ENCODE measurements at places on chromosomes 13 and 19.

DNA sequence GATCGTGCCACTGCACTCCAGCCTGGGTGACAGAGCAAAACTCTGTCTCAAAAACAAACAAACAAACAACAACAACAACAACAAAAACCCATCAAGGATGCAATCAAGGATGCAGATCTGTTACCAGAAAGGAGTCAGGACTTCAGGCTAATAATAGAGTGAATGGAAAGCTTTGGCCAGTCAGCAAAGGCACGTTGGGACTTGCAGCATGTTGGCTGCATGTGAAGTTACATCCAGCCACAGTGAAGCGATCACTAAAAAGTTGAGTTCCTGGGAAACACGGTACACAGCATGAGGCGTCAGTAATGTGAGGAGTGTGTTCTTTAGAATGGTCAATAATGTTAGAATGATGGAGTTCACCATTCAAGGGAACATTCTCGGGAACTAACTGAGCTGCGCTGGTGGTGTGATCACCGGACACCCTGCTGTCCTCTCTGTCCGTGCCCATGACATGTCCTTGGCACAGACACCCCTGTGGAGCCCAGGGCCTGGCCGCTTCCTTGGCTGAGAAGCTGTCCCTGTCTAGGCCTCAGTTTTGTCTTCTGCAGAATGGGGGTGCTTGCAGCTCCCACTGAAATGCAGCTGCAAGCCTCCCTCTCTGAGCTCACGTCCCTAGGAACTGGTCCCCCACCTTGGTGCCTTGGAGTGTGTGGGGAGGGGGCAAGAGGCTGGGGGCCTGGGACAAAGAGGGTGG, 2.3 kb upstream of the LGALS7B start:
- DNase-seq = no peak

DNA sequence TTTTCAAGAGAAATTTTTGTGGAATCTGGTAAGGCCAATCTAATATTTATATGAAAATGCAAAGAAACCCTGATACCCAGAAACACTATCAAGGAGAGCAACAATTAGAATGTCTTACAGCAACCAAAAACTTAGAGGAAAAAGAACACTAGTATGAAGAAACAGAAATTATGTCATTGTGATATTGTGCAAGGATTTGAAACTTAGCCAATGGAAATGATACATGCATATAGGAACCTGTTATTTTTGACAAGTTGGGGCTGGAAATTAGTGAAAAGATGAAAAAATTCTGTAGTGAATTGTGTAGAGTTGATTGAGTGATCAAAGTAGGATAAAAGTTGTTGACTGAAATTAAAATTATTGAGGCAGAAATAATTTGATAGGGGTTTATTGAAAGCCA, 792.6 kb upstream of the SLITRK6 start:
- DNase-seq = no peak

DNA sequence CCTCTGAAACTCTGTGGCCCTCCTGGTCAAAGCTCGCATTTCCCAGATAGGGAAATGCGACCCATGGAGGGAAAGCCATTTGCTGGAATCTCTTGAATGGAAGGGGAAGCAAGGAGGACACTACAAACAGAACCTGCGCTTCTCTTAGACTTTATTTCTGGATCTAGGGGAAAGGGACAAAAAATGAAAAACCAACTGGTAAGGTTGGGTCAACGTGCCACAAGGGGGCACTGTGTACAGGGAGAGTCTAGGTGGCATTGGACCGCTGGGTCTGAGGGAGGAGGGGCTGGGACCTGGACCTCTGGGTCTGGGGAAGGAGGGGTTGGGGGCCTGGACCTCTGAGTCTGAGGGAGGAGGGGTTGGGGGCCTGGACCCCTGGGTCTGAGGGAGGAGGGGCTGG, 5.0 kb downstream of the KLK4 start:
- no peak for DNase-seq

- no peak for DNase-seq
Measured at GRCh38 chr19:29259867-29260281, 46.9 kb upstream of the UQCRFS1 start.

- no peak for DNase-seq
Measured at GRCh38 chr13:50826035-50826434, 17.5 kb downstream of the DLEU7 start.

GRCh38 chr13:79245937-79246577, 160.0 kb downstream of the RBM26 start:
- no peak for DNase-seq

- DNase-seq = no peak
Measured at GRCh38 chr19:13613447-13613846, 107.2 kb upstream of the CACNA1A start.

- DNase-seq = no peak
Measured at GRCh38 chr13:24250376-24251057, 58.9 kb upstream of the C1QTNF9 start.

- no peak for DNase-seq
Measured at GRCh38 chr13:107233541-107233940, 665.6 kb upstream of the ARGLU1 start.

- DNase-seq = no peak
Measured at GRCh38 chr19:45601524-45602374, at the start of gene GPR4. TSS of gene GPR4 (minus strand) at chr19:45602212. CDS start at chr19:45591866, 10,346 bp downstream.

DNA sequence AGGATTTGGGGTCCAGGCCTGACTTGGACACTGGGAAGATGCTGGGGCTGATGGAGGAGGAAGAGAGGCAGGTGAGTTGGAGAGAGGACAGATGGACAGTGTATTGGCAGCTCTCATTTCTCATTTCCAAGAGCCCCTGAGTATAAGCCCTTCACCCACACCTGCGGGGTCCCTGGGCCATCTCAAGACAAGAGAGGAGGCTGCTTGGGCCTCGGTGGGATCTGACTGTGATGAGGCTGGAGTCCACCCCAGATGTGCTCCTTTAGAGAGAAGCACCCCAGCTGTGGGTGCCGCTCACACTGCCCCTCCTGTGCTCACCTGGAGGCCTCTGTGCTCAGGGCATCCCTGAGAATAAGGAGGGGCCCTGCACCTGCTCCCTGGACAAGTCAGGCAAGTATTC, 3.7 kb downstream of the LILRA2 start:
- no peak for DNase-seq

GRCh38 chr19:15986701-15987100, 37.9 kb downstream of the OR10H4 start:
- DNase-seq = no peak

DNA sequence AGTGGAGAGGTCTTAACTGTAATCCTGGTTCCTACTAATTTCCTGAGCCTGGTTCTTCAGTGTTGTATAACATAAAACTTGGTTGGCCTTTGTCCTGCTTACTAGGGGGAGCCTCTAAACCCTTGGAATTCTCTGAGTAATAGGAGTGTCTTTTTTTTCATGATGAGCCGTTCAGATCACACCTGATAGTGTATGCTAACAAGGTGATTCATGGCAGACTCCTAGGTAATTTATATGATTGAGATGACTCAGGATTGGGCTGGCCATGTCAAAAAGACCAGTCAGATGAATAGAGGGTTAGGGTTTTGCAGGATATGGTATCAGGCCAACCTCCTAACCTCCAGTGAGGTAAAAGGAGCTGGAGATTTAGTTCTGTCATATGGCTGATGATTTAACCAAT, 135.8 kb upstream of the KLF12 start:
- no peak for DNase-seq

DNA sequence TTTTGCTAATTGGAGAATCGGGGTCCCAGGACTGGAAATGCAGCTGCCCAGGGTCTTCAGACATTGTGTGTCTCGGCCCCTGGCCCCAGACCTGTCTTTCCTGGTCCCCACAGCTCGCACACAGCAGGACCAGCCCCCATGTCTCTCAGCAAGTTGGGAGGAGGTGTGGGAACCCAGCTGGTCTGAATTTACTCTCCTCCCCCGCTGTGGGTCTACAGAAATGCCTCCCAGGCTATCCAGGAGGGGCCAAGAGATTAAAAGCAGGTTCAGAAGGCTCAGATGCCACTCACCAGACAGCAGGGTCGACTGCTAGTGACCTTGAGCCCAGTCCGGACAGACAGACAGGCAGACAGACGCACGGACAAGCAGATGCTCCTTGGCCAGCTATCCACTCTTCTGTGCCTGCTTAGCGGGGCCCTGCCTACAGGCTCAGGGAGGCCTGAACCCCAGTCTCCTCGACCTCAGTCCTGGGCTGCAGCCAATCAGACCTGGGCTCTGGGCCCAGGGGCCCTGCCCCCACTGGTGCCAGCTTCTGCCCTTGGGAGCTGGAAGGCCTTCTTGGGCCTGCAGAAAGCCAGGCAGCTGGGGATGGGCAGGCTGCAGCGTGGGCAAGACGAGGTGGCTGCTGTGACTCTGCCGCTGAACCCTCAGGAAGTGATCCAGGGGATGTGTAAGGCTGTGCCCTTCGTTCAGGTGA, at the start of gene DAND5:
Gene DAND5 (plus strand): TSS at position 285 of the 697 bp plus-strand sequence. CDS start 85 bp downstream, at position 370.
- DNase-seq = no peak

DNA sequence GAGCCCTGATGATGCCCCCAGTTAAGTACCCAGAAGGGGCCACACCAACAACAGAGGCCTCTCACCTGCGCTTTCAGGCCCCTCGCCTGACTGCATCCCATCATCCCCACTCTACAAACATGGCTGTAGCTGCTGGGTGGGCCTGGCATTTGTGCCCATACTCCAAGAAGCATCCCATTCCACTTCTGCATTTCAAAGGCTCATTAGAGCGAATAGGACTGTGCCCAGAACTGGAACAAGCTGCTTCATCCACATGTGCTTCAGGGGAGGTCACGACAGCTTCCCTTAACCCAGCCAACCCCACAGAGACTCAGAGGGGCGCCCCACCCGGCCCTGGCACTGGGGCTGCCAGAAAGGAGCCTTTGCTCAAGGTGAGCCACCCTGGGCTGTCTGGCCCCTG, 156.9 kb downstream of the SIPA1L3 start:
- no peak for DNase-seq

- no peak for DNase-seq
Measured at GRCh38 chr19:31351855-31352195, 2.6 kb upstream of the TSHZ3 start.

GRCh38 chr13:84606616-84607015, 724.3 kb upstream of the SLITRK1 start:
- DNase-seq = no peak

- DNase-seq = no peak
Measured at GRCh38 chr13:31843044-31843443, 103.7 kb downstream of the RXFP2 start.

- DNase-seq = no peak
Measured at GRCh38 chr19:33815380-33816340, 19.0 kb downstream of the KCTD15 start.

- no peak for DNase-seq
Measured at GRCh38 chr19:8030960-8031359, 21.6 kb upstream of the CCL25 start.

DNA sequence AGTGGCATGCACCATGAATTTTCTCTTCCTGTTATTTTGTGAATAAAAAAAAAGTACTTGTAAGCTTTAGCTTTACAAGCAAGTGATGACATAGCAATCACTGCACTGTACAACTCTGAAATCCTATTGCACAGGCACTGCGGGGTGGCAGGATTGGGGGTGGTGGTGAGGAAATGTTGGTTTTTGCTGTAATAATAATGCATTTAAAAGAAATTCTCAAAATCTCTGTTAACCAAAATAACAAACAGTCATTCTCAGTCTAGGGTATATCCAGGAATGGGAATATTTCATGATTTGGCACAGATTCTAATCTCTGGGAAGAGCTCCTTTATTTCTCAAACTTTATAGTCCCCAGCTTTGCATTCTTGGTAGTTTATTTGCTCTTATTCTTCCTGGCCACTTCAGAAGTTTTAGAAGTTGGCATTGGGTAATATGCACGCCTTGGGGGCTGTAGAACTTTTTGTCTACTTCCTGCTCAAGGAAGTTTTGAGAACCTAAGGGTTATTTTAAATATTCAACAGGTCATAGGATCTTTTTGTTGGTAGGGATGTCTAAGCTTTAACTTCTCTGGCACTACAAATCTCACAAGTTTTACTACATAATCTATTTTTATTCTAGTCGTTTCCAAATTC, 353.0 kb upstream of the KLF12 start:
- DNase-seq = no peak

DNA sequence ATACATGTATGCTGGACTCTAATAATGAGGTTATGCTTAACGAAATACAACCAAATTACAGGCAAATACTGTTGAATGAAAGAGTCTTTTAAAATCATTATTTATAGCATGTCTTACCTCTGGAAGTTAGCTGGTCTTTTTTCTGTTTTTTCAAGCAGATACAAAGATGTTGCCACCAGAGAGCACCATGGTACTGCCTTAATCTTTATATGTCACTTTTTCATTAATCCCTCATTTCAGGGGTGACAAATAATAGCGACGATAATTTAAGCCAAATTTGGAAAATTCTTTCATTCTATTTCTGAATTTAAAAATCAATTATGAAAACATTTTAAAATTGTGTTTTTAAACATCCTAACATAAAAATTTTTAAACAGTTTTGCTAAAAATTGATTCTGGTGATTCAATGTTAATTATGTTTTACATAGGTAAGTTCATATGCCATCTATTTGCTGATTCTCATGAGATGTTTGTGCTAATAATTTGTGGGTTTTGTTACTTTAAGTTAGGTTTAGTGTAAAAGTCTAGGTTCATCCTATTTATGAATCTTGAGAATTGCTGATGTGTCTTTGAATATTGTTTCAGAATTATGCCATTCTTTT, 379.3 kb upstream of the SGCG start:
- no peak for DNase-seq

- DNase-seq = no peak
Measured at GRCh38 chr13:33624740-33625139, 193.2 kb upstream of the RFC3 start.

DNA sequence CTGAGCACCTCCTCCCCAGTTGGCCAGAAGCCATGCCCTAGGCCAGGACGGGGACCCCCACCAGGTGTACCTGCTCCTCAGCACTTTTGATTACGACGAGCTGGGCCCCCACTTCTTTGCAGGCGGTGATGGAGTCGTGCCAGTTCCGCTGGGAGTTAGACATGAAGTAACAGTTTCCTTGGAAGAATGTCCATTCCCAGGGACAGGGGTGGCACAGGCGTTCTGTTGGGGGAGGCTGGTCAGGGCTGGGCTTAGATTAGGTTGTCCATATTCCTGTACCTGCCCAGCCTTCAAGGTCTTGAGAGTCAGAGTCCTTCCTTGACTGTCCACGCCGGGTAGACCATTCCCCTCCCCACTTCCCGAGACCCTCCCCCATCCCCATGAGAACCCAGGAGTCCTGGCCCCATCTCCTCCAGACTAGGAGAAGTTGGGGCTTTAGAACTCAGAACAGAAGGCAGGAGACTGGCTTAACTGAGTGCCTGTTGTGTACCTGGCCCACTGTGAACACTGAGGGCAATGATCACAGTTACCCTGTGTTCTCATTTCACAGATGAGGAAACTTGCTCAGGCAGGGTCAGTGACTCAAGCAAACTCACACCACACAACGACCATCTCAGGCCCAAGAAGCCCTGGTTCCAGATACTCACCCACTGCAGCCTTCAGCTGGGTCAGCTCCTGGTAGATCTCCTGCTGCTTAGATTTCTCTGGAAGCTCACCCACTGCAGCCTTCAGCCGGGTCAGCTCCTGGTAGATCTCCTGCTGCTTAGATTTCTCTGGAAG, 2.3 kb downstream of the CD209 start:
- DNase-seq = no peak

DNA sequence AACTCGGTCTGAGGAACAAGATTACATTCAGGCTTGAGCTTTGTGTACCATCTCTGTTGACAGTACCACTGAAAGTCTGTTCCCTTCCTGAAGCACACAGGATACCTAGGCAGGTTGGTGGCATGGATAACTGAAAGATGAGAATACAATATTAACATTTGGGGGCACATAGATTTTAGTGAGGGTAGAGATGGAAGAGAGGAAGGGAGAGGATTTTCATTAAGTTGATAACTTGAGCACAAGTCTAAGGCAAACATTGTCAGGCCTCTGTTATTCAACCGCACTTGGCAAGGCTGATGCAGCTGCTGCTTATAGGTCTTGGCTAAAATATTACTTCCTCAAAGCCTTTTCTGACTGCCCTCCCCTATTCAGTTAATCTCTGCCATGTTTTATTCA, 10.9 kb downstream of the MIR17HG start:
- DNase-seq = no peak

GRCh38 chr13:36998624-36999041, 507 bp downstream of the ALG5 start:
- DNase-seq = peak; percentile 17

Data from T-helper 1 cell (primary cell).